Stimulated activated CD8-positive, alpha-beta memory T cell treated with anti-CD3 and anti-CD28 coated beads, Interleukin-2, amount 100 ng/mL, for 1 hour (primary cell): ENCODE measurements at places on chromosomes 12 and 14.

- no peak for DNase-seq
Measured at GRCh38 chr12:56158926-56159461, 835 bp downstream of the MYL6 start.

- no peak for DNase-seq
Measured at GRCh38 chr14:36866867-36867266, 205.2 kb downstream of the PAX9 start.

DNA sequence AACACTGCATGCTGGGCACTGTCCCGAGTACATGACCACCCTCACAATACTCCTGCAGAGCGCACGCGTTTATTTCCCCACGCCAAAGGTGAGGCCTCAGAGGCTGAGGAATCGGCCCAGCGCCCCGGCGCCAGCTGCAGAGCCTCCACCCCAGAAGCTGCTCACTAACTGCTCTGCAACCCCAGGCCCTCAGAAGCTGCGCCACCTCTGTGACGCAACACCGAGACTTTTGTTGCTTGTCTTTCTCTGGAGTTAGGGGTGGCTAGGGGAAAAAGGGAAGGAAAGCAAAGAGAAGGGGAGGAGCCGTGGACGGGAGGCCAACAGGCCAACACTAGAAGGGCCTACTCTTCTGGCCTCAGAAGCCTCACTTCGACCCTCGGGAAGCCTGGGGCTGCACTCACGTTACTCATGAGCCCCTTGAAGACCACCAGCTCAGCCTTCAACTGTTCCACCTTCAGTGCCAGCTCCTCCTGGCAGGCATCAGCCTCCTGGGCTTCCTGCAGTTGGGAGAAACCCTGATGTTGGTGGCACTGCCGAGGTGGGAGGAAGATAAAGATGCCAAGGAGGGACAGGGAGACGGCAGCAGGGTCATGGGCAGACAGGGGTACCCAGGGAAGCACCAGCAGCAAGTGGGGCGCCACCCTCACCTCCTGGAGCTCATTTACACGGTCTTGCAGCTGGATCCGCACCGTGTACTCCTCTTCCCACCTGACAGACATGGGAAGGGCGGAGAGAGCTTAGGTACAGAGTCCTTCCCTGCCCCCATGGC is 5.4 kb downstream of the IFFO1 start:
- DNase-seq, result no peak

GRCh38 chr12:45243963-45244362 is 28.1 kb downstream of the ANO6 start:
- no peak for DNase-seq

- no peak for DNase-seq
Measured at GRCh38 chr14:67444395-67444794, 32.4 kb upstream of the PLEK2 start.

DNA sequence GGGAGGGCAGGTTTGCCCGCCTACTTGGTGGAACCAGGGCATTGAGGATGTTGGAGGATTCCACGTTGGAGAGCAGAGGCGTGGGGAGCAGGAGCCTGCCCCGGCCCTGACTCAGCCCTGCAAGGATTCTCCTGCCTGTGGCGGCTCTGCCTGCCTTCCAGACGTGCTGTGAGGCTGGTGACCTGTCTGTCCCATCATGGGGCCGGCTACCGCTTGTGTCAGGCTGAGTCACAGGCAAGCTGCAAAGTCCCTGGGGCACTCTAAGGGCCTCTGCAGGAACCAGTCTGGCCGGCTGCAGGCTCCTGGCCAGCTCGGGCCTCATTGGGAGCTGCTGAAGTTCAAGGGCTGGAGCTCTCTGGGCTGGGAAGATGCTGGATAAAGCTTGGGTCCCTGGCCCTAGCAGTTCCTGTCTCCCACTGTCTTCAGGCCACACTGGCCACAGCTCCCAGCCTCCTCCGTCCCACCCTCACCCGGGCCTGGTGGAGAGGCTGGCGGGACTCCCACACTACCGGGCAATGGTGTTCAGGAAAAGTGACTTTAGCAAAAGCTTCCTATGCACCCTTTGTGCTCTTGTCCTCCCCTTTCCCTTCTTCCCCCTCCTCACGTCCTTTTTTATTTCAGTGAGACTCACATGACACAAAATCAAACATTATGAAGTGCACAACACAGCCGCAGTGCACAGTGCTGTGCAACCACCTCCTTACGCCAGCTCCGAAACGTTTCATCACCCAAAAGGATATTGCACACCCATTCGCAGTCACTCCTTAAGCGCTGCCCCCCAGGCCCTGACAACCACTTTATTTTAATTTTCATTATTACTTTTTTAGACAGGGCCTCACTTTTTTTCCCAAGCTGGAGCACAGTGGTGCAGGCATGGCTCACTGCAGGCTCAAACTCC is 22.0 kb upstream of the ULK1 start:
- no peak for DNase-seq

GRCh38 chr12:10122689-10123088 is 7.3 kb downstream of the CLEC7A start:
- DNase-seq, result no peak

DNA sequence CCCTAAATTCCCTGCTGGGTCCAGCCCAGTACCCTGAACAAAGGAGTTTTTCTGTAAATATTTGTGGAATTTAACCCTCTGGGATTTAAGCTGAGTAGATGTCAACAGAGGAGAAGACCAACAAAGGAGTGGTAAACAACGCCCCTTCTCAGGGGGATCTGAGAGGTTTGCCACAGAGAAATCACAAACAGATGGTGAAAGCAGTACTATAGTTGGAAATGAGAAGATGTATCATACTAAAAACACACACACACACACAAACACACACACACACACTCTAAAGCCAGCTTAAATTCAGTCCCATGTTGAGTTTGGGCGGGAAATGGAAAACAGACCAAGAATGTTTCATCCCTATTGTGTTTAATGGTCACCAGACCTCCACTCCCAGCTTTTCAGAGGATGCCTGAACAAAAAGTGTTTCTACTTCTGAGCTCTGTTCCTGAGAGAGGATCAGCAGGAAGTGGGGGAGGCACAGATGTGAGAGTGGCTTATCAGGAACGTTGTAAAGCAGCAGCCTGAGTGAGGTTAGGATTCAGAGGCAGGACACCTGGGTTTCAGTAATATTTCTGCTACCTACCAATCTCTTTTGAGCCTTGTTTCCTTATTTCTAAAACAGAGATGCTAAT is 3.2 kb downstream of the BIN2 start:
- no peak for DNase-seq

DNA sequence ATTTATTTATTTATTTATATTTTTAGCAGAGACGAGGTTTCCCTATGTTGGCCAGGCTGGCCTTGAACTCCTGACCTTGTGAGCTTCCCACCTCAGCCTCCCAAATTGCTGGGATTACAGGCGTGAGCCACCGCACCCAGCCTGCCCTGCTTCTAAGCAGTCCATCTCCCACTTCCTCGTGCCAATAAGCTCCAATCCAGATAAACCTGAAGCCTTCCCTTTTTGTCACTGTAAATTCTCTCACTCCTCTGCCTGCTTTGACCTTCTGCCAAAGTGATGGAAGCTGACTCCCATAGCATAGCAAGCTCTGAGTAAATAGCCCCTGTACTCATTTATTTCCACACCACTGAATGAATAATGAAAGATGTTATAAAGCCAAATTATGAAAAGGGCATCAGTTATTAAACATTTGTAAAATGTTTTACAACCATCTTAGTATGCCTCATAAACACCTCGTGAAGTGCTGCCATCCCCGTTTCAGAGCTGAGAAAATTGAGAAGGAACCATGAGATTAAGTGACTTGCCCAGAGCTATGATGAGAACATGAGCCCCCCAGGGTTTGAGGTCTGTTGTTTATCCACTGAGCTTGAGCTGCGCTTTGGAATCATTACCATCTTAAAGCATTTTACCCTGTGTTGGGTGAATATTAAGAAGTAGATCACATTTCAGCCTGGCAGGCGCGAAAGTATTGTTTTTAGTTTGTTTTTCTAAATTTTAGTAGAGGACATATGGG is 30.4 kb downstream of the MANSC1 start:
- DNase-seq, result no peak

GRCh38 chr12:89932954-89933353 is 224.3 kb upstream of the ATP2B1 start:
- no peak for DNase-seq

GRCh38 chr14:63523735-63524426 is 19.3 kb downstream of the PPP2R5E start:
- DNase-seq, result no peak

- no peak for DNase-seq
Measured at GRCh38 chr12:47491516-47492305, 214.1 kb downstream of the RPAP3 start.

- DNase-seq, result no peak
Measured at GRCh38 chr14:93975791-93976476, 436 bp downstream of the ASB2 start.

DNA sequence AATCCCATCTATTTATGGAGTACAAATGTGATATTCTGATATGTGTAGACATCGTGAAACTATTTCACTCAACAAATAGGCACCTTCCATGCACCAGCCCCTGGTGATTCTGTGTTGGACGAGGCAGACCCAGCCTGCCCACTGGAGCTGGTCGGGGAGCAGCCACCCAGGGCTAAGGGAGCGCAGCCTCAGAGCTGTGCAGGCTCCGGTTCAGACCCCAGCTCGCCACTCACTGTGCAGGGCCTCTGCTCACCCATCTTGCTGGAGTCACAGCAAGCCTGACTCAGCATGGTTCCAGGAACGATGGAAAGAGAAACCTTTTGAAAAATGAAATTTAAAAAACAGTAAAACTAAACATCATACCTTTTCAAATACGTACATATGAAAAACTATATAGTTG is 52.3 kb upstream of the BCL11B start:
- DNase-seq, result no peak

DNA sequence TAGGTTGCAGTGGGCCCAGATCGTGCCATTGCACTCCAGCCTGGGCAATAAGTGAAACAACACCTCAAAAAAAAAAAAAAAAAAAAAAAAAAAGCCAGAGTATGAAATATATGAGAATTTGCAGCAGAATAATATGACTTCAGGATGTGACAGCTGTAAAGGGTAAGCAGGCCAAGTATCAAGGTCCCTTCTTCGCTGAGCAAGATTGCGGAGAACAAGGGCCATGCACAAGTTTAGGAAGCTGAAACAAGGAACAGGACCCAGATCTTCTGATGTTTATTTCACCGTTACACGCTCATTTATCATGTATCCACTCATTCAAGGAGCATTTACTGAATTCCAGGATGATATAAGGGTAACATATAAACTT is 659 bp upstream of the FOXJ2 start:
- DNase-seq, result no peak

DNA sequence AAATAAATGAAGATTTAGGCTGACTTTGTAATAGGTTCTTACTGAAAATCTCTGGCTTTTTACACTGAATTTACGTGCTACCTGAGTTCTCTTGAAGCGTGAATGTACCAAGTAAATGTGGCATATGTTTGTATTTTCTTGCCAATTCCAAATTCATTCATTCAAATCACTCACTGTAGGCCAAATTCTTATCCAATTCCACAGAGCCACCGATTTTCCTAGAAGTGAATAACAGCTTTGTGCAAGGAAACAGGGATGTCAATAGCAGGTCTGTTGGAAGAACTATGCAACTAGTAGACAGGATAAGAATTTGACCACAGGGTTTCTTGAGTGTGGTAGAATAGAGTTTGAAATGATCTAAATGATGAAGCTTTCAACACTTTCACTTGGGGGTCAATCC is 86.8 kb downstream of the SOX5 start:
- no peak for DNase-seq

DNA sequence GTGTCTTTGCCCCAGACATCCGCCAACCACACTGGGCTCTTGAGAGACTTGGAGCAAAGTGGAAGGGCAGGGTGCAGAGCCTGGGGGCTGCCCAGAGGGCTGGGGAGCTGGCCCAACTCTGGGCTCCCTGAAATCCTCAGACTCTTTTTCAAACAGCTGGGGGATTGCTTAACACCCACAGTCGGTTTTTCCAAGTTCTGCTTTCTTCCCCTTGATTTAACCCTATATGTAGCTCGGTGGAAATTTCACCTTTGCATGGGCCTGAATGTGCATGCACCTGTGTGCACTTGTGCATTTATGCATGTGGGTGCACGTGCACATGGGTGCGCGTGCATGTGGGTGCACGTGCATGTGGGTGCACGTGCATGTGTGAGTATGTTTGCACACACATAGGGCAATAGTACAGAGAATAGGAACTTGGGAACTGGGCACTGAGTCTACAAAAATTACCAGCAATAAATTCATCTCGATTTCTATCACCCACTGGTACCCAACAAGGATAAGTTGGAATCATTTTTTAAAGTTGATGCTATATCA is 52.3 kb upstream of the RFLNA start:
- DNase-seq, result no peak

DNA sequence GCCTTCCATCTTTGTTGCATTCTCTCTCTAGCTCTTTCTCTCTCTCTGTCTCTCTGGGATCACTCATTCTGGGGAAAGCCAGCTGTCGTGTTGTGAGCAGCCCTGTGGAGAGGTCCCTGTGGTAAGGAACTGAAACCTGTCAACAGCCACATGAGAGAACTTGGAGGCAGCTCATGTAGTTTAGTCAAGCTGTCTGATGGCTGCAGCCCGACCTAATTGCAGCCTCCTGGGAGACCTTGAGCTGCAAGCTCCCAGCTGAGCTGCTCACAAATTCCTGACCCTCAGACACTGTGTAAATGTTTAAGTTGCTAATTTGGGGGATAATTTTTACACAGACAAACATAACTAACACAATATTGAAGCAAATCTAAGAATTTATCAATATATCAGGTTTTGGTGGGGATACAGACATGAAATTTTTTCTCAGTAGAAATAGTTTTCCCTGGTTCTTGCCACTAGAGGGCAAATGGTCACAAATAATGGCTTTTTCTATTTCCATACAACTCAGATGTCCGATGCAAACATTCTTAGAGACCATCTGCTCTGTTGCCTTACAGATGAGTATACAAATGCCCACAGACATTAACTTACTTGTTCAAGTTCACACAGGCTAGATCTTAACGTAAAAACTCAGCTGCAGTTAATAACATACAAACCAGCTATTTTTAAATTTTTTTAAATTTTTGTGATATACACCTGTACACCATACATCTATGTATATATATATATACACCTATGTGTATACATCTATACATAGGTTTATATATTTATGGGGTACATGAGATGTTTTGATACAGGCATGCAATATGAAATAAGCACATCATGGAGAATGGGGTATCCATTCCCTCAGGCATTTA is 15.5 kb upstream of the KRR1 start:
- no peak for DNase-seq

DNA sequence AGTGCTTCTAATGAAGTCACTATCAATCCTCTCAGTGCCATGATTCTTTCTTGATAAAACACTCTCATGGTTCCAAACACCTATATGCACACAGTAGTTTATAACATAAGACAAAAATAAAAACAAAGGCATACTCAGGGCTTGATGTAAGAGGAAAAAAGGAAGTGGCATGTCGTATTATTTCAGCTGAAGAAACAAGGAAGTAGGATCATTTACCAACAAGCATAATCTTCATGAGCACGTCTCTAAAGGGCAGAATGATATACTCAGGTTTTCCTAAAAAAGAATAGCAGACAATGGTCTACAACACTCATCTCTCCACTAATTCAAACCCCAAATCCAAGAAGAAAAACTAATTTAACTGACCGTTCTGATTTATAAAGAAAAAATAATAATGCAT is 33.9 kb downstream of the NUMB start:
- no peak for DNase-seq

- no peak for DNase-seq
Measured at GRCh38 chr12:113397497-113398197, 6.0 kb downstream of the SDS start.

GRCh38 chr12:41419131-41419893 is 231.2 kb downstream of the PDZRN4 start:
- no peak for DNase-seq
